ENCODE measurements at places on chromosomes 16 and 17. TPM values are rescaled to one million over a fixed set of nuclear protein-coding genes. Genes with fewer than 3 reads are reported as not detected.

BCL6B gene
- 3.9 TPM for total RNA-seq

DNA sequence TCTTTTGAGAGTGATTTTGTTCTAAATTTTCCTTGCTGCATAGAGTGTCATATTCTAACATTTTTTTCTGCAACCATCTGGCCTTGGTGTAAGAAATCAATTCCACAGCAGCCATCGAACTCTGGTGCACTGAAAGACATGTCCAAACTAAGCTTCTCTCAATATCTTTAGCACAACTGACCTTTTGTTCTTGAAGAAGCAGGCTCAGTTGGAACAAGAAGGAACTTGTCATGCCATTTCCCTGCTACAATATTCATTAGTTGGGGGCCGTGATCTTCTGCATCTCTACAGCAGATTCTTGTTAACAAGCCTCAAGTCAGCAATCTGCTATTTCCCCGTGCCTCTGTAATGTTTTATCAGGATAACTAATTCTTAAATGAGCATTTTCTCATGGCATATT lies 1305.6 kb downstream of the CDH11 start:
- DNase-seq: no peak

- DNase-seq: no peak
Measured at GRCh38 chr16:65975049-65975708, 391.3 kb upstream of the CDH5 start.

GRCh38 chr16:20626966-20627365 lies 50.8 kb upstream of the ACSM2B start:
- no peak for DNase-seq

GRCh38 chr16:630815-631405 lies at the start of gene WFIKKN1:
Gene WFIKKN1 (plus strand): TSS chr16:630985. CDS start chr16:631254, 269 bp downstream.
- no peak for DNase-seq
